ENCODE measurements at places on chromosomes 11 and 22. TPM values are rescaled to one million over a fixed set of nuclear protein-coding genes. Genes with fewer than 3 reads are reported as not detected.

GRCh38 chr22:37710675-37711074 lies 13.8 kb downstream of the TRIOBP start:
- DNase-seq = no peak

- DNase-seq = no peak
Measured at GRCh38 chr11:31987118-31988005, 103.5 kb upstream of the RCN1 start.

DNA sequence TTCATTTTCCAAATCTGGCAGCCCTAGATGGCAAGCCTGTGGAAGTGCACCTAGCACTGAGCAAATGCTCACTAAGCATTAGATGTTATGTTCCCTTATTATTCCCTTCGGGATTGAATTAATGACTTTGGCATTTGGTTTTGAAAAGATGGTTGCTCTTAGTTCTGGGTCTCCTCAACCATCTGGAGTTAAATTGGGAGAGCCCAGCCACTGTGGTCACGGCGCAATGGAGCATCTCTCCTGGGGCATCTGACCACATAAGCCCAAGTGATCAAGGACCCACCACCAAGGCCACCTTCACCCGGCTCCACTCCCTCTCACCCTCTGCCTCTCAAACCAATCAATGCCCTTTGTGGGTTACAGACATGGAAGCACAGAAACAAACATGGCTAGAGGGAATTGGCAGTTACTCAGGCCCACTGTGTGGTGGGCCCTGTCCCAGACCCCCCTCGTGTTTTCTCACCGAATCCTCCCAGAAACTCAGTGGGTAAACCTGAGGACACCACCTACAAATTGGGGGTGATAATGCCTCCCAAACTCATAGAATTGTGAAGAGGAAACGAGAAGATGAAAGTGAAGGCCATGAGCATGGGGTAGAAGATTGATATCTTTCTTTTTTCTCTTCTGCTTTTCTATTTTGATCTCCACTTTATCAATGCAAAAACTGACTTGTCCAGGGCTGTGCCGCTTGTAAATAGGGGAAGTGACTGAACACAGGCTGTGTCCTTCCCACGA lies 52.2 kb downstream of the IRAG1 start:
- no peak for DNase-seq

The TRIM49D1 gene
- not detected for total RNA-seq

The MEI1 gene
- total RNA-seq = 0.64 TPM

DNA sequence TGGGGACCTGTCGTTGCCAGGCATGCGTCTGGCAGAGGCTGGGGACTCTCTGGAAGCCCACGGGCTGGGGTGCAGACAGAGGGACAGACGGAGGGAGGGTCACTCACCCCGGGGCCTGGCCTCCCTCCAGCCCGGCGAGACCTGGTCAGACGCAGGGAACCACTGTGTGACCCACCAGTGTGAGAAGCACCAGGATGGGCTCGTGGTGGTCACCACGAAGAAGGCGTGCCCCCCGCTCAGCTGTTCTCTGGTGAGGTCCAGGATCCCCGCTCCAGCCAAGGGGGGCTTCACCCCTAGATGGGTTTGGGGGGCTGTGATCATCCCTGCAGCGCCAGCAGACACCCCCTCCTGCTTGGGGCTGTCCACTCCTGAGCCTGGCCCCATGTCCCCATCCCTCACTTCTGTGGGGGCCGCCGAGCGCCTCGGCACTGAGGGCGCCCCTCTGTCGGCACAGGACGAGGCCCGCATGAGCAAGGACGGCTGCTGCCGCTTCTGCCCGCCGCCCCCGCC lies 23.6 kb upstream of the MUC5B start:
- DNase-seq = no peak

- no peak for DNase-seq
Measured at GRCh38 chr11:56905936-56906335, 82.8 kb upstream of the OR5AK2 start.

The GAL3ST3 gene
- total RNA-seq = not detected

DNA sequence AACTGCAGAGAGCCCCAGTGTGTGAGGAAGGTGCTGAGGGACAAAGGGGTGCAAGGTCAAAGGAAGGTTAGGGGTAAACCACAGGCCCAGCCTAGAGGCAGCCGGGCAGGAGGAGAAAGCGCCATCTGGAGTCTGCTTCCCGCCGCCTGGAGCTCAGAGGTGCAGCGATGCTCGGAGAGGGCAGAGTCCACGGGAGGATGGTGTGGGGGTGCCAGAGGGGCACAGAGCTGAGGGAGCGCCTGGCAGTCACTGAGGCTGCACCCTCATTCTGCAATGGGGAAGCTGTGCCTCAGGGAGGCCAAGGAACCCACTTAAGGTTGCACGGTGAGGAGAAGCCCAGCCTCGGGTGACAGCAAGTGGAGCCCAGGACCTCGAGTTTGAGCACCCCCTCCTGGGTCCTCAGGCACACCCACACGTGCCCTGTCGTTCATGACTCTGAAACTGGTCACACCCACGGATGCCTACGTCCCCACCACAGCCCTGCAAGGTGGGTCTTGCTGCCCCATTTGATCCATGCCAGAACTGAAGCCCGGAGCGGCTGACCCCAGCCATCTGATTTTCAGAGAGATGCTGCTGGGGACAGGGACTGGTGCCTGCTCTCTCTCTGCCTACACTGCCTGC lies 1.6 kb downstream of the IL2RB start:
- no peak for DNase-seq

The CCDC179 gene
- not detected for total RNA-seq

GRCh38 chr11:116281173-116282160 lies 491.3 kb downstream of the BUD13 start:
- no peak for DNase-seq

The RIN1 gene
- total RNA-seq = 38.7 TPM
